NCI-H2081 treated with DMSO at 0.1 percent for 48 hours (cell line): ENCODE measurements at places on chromosomes 6 and 20.

DNA sequence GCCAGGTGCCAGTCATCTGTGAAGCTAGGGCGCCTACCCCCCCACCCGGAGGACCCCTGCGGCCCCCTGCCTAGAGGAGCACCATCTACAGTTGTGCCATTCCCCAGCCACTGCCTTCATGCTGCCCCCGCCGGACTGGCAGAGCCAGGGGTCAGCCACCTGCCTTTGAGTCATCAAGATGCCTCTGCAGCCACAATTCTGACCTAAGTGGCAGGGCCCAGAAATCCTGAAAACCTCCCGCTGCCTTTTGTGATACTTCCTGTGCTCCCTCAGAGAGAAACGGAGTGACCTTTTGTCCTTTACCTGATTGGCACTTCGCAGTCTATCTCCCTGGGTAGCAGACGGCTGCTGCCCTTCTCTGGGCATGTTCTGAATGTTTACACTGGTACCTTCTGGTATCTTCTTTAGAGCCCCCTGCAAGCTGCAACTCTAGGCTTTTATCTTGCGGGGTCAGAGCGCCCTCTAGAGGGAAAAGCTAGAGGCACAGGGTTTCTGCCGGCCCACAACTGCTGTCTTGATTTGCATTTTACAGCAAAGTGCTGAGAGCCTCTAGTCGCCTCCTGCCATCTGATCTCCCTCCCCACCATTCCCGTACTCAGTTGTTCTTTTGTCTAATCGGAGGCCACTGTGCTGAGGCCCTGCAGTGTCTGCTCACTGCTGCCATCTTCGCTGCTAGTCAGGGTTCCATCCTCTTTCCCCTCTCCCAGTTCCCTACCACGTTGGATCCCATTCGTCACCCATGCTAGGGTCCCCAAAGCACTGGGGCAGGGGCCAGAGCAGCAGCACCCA is 26.9 kb downstream of the SPATA2 start:
- no peak for DNase-seq

DNA sequence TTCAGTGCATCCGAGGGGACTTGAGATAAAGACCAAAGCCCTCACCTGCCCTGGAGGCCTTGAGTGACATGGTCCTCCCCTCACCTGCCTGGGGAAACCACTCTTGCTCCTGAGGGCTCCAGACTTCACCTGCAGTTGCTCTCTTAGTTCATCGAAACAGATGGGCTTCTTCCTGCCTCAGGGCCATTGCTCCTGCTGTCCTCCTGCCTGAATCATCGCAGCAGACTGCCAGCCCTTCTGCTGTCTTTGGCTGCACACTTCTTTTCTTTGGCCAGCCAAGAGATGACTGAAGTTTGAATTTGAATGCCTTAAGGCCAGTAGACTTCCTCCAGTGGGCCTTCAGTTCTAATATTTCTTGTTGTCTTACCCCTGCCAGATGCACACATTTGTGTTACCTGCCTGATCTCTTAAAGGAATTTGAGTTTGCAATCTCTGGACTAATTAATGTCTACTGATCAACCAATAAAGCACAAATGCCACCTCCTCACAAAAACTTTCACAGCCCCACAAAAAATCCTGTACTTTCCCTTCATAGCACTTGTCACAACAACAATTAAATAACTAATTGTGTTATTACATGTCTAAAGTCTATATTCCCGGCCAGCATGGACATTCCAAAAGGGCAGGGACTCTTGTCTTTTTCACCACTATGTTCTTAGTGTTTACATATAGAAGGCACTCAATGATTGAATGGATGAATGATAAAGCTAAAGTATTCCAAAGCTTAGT is 56.7 kb upstream of the SGK1 start:
- no peak for DNase-seq

- no peak for DNase-seq
Measured at GRCh38 chr6:30847971-30848436, 36.3 kb upstream of the DDR1 start.

- DNase-seq = no peak
Measured at GRCh38 chr6:152846825-152847224, 96.2 kb downstream of the VIP start.

DNA sequence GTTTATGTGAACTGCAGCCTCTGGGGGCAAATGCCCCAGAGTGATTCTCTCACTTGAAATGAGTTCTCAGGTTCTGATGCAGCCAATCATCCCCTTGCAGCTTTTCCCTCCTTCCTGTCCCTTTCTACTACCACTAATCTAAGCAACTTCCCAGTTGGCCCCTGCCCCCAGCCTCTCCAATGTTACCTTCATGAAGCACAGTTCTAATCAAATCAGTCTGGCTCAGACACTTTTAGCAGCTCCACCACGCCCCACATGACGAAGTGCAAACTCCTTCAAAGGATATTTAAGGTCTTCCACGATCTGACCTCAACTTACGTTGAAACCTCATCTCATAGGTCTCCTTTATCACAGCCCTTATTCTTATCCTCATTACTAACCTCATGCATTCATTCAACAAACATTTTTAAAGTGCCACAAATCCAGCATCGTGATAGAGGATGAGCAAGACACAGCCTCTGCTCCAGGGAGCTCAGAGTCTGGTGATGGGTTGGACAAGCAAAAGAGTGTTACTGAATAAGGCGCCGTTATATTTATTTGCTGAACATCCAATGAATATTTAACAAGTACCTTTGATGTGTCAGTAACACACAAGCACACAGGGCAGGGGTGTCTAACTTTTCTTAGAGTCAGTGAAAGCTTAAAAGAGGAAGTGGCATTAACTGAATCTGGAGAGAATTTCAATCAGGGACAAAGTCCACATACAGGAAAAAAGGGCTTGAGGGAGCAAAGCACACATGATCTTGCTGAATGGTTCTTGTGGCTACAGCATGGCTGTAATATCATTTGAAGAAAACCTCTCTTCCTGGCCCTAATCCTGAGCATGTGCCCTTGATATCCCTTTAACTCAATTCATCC is 20.4 kb upstream of the DTNBP1 start:
- DNase-seq = no peak

DNA sequence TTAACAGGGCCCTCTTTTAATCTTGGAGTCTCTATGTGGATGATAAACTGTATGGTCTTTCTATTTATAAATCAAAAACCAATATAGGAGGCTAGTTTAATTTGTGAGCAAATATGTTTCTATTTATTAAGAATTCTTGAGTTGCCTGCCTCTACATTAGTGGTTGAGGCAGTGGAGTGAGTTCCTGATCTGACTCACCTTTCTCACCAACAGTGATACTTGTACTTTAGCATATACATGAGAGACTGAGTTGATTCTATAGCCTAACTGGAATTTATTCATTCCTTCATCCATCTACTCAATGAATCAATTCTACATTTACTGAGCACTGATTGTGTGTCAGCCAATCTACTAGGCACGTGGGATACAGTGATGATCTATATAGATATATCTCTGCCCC is 126.9 kb downstream of the TRMT11 start:
- DNase-seq = no peak

DNA sequence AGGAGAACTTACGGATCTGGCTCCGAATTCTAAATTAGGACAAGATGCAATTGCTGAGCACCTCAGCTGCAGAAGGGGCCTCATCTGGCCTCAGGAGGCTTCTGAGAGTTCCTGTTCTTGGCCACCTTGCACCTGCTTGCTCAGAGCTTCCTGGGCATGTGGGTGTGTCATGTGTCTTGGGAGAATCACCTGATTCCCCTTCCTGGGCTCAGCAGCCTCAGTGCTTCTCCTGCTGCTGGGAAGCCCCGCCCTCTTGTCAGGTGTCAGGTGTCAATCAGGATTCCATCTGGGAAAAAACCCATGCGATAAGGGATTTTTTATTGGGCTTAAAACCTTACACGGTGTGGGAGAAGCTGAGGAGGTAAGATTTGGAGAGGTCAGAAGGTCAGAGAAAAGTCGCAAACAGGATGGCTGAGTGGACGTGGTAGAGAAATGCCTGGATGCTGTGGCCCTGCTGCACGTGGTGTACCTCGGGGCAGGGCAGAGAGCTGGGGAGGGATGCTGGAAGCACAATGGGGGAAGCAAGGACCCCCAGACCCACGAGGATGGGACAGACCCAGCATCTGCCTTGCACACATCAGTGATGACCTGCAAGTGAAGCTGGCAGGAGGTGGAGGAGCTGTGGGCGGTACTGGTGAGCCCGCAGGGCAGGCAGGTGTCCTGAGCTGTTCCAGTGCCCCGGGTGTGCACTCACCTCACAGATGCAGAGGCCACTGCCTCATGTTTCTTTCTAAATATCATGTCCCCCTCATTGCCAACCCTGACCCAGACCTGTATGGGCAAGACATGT is 170.8 kb downstream of the CDH4 start:
- no peak for DNase-seq

DNA sequence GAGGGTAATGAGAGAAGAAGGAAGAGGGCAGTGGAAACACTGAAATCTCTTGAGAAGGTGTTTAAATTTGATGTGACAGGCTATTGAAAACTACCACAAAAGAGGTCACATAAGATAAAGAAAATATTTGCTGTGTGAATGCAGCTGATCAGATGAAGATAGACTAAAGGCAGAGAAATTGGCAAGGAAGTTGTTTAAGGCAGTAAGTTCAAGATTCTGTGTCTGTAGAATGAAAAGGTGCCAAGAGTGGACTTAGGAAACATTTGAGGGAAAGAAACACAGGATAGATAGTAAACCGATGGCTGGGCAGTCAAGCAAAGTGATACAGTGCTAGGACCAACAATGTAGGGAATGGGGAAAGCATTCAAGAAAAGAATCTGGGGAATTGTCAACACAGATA is 332.3 kb upstream of the MARCKS start:
- no peak for DNase-seq

DNA sequence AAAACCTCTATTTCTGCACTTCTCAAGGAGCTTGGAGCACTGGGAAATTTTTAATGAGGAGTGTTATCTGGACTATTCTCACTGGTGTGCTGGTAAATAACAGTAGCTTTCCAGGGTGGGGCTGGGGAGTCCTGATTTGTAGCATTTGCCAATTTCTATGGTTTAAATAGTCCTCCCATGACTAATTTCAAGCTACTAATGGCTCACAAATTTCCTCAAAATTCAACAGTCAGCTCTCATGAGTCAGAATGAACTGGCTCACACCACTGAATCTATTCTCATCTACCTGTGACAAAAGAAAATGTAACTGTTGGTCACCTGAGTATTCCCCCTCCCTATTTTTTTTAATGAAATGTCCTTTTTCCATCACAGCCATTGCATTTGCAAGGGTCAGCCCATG is 449.6 kb downstream of the KIF16B start:
- DNase-seq = no peak

GRCh38 chr20:2559651-2560050 is 23.3 kb downstream of the TMC2 start:
- no peak for DNase-seq

DNA sequence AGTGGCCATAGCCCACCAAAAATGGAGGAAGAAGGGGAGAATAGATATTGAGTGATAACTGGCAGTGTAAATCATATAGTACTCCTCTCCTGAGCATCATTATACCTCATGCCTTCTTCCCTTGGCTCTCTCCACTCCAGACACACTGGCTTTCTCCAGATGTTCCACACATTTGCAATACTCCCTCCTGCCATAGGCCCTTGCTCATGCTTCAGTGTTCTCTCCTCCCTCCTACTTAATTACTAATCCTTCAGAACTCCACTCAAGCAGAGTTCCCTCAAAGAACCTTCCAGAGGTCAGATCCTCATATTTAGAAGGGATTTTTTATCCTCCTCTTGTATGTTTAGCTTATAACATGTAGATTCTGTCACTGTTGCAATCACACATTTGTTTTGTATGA is 279.5 kb upstream of the SUPT3H start:
- DNase-seq = no peak
